CD4-positive, alpha-beta memory T cell (primary cell): ENCODE measurements at places on chromosomes 5 and 9. TPM values are rescaled to one million over a fixed set of nuclear protein-coding genes. Genes with fewer than 3 reads are reported as not detected.

DNA sequence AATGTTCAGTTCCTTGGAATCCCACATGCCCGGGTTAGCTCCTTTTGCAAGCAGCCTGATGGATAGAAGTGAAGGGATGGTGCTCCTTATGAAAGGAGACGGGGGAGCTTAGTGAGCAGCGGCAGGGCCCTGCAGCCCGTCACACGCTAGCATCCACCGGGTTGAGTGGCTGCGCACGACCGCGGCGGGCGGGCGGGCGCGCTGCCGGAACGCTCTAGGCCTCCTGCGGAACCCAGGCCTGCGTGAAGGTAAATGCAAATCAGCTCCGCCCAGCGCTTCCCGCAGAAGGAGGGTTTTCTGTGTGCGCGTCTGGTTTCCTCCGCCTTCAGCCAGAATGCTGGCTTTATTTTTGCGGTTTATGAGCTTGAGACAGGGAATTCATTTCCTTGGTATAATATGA lies 19.8 kb downstream of the IL12B start:
- no peak for DNase-seq

DNA sequence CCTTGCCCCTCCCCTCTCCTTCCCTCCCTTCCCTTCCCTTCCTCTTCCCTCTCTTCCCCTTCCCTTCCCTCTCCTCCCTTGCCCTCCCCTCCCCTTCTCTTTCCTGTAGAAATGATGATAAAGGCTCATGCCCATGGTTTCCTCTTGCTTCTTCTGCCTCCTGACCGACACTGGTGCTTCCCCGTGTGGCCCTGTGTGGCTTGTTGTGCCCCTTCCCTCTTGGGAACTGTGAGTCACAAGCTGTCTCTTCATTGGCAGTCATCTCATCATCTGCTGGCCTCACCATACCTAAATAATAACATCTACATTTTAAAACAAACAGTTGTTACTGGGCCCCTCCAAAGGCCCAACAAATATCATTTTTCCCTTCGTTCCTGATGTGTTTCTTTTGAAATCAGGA lies 11.7 kb upstream of the CARNMT1 start:
- no peak for DNase-seq

DNA sequence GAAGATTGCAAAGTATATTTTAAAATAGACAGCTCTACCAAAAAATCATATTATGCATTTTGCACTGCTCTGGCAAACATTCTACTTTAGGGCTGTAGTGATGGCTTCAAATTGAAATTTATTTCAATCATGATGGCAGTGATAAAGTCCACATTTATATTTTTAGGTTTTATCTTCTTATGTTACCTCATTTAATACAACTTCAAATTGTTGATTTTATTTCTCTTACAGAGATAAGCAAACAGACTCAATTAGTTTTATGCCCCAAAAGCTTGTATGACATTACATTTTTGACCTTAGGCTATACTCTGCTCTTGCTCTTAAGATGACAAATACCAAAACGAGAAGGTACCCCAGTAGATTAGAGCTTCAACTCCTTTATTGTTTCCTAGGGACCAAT lies 87.4 kb downstream of the CYLC2 start:
- no peak for DNase-seq

DNA sequence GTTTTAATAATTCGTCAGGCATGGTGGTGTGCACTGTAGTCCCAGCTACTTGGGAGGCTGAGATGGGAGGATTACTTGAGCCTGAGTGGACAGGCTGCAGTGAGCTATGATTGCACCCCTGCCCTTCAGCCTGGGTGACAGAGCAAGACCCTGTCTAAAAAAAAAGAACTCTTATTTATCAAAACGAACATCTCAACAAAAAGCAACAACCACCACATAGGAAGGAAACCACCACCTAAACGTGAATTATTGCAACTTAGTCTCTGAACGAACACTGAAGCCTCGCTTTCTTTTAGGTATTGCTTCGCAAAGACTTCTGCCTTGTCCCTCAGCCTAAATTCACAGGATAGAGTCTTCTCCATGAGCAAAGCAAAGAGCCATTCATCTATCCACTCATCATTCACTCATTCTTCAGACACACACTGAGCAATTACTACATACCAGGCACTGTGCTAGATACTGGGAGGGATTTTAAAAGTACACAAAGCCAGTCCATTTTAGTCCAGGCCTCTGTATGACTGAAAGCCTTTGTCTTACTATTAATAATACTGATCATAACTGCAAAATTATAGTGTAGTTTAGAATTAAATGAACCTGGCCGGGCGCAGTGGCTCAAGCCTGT lies 57.4 kb downstream of the THBS4 start:
- DNase-seq, result no peak

DNA sequence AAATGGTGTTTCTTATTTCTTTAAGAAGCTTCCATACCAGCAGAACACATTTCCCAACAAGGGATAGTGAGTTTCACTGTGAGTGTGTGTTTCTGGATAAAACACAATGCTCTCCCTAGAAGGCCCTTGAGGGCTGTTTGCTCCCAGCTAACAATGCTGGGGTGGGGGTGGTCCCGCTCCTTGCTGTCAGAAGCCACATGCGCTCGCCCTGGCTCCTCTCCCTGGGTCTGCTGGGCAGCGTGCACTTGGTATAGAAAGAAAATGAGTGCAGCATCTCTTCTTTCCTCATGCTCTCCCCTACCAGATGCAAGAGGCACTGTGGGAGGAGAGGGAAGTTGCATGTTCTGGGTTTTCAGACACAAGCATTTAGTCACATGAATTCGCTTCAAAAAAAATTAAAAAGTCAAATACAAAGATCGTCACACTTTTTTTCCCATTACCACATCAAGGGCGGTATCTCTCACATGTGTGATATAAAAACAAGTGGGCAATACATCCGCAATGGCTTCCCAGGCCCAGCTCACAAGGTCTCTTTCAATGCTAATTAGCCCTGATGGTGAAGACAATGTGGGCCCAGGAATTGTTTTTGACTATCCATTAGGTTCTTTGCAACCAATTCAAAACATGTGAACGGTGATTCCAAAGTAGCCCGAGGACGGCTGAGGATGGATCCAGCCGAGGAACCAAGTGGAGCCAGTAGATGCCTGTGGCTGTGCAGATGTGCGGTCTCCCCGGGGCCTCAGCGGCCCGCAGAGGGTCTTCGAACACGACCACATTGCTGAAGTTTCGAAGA lies 603.6 kb downstream of the IRX1 start:
- no peak for DNase-seq

GRCh38 chr9:94622087-94622800 lies 17.1 kb downstream of the FBP1 start:
- no peak for DNase-seq

The LEAP2 gene
- 8.1 TPM for total RNA-seq

The PRLR gene
- not detected for total RNA-seq

The MLANA gene
- total RNA-seq, result not detected
